ENCODE measurements at places on chromosomes 12 and 14. TPM values are rescaled to one million over a fixed set of nuclear protein-coding genes. Genes with fewer than 3 reads are reported as not detected.
A peak's percentile ranks its signal among the peaks of the same experiment; 100 is the strongest.

GRCh38 chr12:19074700-19075099 is 54.8 kb upstream of the PLEKHA5 start:
- DNase-seq = peak; percentile 90

DNA sequence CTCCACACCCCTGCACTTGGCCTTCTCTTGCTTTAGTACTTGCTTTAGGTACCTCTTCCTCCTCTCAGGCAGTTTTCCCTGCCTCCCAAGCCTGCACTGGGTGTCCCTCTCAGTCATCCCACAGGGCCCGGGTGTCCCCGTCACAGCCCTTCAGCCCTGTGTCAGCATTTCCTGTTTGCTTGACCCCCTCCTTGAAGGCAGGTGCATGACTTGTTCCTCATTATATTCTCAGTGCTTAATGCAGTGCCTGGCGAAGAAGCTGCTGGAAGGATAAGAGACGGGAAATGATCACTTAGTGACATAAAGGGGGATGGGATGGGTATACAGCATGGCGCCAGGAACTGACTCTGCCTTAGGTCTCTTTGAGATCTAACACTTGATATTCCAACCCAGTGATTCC is 61.5 kb downstream of the IQSEC3 start:
- DNase-seq = no peak

DNA sequence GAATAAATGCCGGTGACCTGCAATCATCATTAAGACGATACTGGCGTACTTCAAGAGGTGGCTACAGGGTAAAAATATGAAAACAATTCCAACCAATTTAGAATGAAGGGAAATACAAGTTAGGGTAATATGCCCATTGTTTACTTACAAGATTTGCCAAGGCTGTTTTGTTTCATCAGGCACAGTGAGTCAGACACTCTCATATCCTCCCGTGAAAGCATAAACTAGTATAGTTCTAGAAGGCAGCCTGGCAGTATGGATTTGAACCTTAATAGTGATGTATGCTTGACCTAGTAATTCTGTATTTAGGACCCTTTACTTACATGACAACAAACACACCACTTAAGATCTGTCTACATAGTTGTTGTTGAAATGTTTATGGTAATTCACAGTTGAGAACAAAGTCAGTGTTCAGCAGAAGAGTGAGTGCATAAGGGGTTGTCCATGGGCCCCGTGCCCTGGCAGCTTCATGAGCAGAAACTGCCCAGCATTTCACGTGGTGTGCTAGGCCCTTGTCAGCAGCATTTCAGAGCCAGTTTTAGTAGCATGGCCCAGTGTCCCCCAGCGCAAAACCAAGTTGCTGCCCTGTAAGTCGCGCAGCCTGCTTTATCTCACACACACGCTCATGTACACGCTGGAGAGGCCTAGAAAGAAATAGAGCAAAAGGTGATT is 80.8 kb downstream of the EP400 start:
- peak; percentile 55 for DNase-seq

DNA sequence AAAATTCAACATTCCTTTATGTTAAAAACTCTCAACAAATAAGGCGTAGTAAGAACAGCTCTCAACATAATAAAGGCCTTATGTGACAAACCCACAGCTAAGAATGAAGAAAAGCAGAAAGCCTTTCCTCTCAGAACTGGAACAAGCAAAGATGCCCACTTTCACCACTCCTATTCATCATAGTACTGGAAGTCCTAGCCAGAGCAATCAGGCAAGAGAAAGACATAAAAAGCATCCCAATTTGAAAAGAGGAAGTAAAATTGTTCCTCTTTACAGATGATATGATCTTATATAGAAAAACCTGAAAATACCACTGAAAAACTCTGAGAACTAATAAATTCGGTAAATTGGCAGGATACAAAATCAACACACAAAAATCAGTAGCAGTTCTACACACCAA is 52.1 kb downstream of the STON2 start:
- DNase-seq = no peak

DNA sequence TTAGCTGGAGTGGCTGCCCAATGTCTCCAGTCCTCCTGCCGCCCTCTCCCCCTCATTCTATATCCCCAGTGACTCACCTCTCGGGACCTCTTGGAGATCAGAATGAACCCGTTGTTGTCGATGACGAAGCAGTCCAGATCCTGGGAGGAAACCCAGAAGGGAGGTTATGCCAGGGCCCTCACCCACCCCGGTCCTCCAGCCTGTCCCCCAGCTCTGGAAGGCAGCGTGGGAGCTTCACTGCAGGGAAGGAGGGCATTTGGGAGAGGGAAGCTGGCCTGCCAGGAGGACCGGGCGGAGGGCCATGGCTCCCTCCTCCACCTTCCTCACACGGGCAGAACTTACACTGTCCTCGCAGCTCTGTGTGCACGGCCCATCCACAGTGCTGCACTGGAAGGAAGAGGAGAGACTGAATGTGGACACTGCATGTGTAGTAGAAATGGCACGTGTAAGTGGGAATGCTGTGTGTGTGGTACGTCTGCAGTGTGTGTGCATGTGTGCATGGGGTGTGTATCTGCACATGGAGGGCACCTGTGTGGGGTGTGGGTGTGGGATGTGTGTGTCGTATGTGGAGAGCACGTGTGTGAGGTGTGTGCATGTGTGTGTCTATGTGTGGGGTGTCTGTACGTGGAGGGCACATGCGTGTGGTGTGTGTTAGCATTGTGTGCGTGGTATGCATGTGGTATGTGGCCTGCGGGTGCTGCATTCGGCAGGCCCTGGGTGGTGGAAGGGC is 10.0 kb upstream of the LRTM2 start:
- DNase-seq = peak; percentile 31

The ASCL1 gene
- total RNA-seq = not detected

The SPIC gene
- total RNA-seq = not detected

The HSP90B1 gene
- total RNA-seq = 460 TPM

The PSME2 gene
- total RNA-seq = 151 TPM

Data from fibroblast of villous mesenchyme (primary cell).